Activated naive CD4-positive, alpha-beta T cell treated with anti-CD3 and anti-CD28 coated beads for 36 hours (primary cell): ENCODE measurements at places on chromosomes 7 and 10.

DNA sequence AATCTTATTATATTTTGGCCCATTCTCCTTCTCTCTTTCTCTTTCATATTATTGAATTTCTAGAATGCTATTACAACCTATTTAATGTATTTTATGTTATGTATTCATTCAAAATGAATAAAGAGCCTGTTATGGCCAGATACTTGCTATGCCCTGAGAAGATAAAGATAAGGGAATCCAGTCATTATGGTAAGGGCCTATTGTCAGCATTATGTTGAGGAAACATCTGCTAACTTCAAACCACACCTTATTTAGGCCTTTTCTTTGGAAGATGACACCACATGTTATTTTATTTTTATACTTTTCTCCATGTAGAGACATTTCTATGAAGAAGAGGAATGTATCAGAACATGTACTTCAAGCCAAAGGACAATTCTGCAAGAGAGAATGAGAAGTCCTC, 60.5 kb upstream of the MPP7 start:
- DNase-seq: no peak

DNA sequence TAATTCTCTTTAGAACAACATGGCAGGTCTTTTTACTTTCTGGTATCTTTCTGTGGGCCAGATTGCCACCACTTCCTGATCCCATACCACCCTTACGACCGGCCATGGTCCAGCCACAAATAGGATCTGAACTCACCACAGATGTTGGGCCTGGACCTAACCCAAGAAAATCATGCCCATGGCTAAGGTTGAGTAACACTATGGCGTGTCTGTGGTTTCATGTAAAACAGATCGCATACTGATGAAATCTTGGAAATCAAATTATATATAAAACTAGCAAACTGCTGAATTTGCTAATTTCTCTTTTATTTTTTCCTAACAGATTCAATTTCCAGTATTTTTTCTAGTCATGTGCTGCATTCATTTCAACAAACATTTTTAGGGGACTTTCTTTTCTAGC, 77.2 kb downstream of the CH25H start:
- DNase-seq: no peak

DNA sequence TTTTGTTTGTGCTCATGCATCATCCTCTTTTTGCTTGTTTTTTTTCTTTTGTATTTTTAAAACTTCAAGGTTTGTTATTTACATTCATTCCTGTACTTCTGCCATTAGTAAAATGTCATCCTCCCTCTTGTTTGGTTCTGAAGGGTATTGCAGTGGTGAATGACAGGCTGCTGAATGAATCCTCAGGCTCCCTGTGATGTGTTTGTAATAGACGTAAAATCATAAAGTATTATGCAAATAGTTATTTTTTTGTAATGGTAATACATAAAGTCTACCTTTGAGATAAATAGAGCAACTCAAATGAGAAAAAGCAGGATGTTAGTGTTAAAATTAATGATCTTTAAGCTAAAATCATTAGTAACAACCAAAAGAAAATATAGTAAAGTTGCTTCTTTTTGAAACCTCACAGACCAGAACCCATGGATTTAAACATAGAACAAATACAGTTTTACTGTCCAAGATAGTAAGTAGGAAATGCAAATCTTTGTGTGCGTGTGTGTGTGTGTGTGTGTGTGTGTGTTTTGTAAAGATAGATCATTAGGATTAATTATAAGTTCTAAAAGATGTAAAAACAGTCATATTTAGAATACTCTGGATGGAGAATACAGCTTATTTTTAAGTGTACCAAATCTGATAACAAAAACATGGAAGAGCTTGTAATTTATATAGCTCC, 4.5 kb downstream of the GLCCI1 start:
- peak; percentile 19 for DNase-seq

DNA sequence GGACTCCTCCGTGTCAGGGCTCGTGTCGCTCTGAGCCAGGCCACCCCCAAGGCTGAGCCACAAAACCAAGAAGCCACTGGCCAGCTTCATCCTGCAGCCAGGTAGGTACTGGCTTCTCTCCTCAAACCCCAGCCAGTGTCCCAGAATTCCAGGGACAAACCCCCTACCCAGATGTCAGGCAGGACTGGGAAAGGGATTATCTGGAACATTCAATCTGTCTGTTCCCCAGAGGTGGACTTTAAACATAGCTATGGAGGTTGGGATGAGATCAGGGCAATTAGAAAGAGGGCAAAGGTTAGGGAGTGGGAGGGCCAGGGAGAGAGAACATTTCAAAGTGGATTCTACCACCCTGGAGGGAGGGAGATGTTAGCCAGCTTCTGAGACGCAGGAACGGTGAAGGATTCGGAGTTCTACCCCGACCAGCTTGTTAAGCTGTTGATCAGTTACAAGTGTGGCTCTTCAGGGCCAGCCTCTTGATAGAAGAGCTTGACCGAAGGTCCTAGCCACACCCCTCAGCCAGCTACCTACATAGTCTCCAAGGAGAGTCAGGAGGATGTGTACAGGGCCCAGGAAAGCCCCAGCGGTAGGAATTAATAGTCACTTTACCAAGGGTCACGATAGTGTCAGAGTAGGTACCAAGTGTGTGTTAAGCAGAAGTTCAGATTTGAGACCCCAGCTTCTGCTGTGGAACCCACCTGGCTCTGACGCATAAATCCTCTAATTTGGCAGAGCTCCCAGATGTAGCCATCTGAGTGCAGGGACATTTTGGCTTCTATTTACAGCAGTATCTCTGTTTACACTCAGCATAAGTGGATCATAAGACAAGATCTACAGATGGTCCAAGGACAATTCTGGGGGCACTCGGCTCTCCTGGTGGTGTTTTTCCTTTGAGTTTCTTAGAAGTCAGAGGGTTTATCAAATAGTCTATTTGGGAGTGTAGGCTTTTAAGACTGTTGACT, at the start of gene PLA2G12B:
Gene PLA2G12B (minus strand): TSS at position 211 of the 959 bp plus-strand sequence. CDS start 121 bp downstream, at position 90.
- no peak for DNase-seq

GRCh38 chr7:131501422-131501821, 55.0 kb downstream of the PODXL start:
- peak; percentile 83 for DNase-seq
